ENCODE measurements at places on chromosomes 6 and 20.

- no peak for DNase-seq
These were observed 5.3 kb downstream of the KCNB1 start for GRCh38 chr20:49477200-49477599.

- no peak for DNase-seq
These were observed 36.1 kb downstream of the DSE start for GRCh38 chr6:116406678-116407345.

GRCh38 chr20:36471885-36472636 is 69.3 kb upstream of the MYL9 start:
- DNase-seq: no peak

GRCh38 chr6:147752689-147753403 is 244.4 kb downstream of the SAMD5 start:
- no peak for DNase-seq

GRCh38 chr6:157587127-157587926 is 206.3 kb downstream of the ZDHHC14 start:
- no peak for DNase-seq

DNA sequence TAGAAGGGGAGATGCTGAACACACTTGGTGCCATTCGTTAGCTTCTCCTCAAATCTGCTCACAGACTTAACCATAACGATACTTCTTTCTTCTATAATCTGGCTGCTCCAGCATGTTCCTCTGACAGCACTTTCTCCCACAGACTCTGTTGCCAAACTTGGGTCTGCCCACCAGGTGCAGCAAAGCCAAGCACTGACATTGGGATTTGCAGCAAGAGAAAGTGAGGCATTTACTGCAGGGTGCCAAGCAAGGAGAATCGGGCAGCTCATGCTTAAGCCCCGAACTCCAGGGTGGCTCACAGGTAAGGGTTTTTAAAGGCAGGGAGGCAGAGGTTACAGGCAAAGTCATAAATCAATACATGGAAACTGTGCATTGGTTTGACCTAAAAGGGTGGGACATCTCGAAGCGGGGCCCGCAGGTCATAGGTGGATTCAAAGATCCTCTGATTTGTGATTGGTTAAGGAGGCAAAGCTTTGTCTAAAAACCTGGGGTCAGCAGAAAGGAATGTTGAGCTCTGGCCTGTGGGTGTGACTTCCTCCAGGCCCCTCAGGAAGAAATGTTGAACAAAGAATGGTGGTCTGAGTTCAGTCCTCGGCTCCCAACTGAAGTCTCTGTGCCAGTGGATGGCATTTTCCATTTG is 25.1 kb upstream of the PNPLA1 start:
- no peak for DNase-seq

DNA sequence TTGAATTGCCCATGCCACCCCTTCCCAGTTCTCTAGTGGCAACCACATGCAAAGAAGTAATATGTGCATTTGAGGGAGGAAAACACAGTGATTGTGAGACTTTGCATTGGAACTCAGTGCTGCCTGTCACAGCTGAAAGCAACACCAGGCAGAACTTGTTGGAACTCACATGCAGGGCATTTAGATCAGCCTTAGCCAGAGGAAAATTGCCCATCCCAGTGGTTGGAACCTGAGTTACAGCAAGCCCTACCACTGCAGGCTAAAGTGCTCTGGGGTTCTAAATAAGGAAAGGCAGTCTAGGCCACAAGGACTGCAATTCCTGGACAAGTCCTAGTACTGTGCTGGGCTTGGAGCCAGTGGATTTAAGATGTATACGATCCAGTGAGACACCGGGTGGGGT is 245.3 kb upstream of the UFL1 start:
- DNase-seq: no peak

DNA sequence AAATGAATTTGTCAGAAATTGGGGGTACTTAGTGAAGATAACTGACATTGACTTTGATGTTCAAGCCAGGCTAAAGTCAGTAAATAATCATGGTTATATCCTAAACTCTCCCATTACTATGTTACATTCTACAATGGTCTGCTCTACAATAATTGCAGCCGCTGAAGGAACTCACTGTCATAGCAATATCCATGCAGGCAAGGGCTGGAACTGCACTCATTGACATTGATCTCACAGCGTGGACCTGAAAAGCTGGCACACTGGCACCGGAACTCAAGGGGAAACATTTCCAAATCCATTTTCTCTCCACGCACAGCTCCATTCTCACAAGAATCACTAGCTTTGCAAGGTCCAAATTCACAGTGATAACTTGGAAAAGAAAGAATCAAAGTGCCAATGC is 702.7 kb downstream of the EYS start:
- DNase-seq: no peak

DNA sequence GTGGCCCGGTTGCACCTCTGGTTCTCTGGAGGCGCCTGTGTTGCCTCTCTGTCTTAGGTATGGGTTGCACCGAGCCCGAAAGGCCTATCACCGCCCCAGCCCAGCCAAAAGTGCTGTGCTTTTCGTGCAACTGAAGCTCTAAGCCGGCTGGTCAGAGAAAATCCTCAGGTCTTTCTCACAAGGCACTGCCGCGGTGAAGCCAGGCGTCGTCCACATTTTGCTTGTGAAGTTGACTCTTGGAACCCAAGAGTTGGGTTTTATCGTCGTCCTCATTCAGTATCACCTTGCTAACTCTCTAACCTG is 726 bp upstream of the EMILIN3 start:
- DNase-seq: no peak

DNA sequence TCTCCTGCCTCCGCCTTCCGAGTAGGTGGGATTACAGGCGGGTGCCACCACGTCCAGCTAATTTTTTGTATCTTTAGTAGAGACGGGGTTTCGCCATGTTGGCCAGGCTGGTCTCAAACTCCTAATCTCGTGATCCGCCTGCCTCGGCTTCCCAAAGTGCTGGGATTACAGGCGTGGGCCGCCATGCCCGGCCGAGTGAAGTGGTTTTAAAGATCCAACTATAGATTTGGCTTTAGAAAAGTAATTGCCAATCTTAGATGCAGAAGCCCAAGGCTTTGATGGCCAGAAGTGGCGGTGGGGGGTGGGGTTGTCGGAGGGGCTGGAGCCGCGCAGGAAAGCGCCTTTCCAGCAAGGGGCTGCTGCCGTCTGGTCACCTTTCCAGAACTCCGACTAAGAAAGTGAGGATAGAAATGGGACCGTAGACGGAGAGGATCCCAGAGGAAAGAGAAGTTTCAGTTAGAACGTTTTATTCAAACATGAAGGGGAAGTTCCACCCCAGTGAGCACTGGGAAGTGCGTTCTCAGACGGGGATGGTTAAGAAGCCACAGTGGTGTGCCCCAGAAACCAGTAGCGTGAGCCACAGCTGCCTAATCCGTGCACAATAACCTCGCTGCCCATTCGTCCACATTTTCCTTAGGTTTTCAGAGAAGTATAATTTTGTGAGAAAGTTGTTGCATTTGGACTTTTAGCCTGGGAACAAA is 69.7 kb downstream of the DLL1 start:
- no peak for DNase-seq

DNA sequence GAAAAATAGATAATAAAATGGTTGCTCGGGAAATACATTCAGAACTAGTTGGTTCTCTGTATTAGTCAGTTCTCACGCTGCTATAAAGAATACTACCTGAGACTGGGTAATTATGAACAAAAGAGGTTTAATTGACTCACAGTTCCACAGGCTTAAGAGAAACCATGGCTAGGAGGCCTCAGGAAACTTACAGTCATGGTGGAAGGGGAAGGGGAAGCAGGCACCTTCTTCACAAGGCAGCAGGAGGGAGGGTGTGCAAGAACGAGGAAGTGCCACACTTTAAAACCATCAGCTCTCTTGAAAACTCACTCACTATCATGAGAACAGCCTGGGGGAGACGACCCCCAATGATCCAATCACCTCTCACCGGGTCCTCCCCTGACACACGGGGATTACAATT is 24.2 kb upstream of the SNX9 start:
- no peak for DNase-seq

DNA sequence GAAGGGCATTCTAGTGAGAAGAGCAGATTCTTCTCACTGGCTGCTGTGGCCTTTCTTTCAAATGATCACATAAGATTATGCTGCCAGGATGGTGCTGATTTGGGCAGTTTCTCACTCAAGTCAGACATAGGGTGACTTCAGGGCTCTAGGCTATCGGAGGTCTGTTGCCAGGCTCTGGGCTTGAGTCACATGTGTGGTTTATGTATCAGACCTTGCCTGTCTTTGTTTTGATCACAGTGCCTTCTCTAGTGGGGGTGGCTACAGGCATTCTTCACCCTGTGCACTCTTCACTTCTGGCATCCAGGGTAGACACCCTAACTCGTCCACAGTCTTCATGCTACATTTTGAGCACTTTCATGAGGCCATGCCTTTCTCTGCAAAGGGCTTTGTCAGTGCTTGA is 823.7 kb upstream of the MAN1A1 start:
- no peak for DNase-seq

- no peak for DNase-seq
These were observed 78.9 kb downstream of the SLX4IP start for GRCh38 chr20:10513931-10514575.

GRCh38 chr6:91708534-91708933 is 1121.7 kb upstream of the MAP3K7 start:
- no peak for DNase-seq

- no peak for DNase-seq
These were observed 168.4 kb downstream of the FOXC1 start for GRCh38 chr6:1777921-1778685.

DNA sequence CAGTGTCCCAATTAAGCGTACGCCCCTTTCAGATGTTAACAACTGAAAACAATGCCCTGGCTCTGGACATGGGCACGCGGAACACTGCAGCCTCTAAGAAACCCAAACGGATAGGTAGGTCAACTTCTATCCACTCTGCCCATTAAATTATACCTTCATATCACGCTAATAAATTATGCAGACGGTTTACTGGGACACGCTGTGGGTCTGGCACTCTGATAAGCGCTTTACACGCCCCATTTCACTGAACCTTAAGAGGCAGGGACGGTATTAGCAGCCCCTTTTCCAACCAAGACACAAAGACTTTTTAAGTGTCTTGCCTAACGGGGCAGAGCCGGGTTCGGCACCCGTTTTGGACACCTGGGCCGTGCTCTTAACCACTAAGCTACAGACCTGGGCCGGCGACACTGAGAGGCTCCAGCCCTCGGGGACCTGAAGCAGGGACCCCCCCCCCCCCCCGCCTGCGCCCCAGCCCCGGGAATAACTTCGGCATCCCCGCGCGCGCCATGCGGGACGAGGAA is 744 bp downstream of the STAU1 start:
- no peak for DNase-seq

DNA sequence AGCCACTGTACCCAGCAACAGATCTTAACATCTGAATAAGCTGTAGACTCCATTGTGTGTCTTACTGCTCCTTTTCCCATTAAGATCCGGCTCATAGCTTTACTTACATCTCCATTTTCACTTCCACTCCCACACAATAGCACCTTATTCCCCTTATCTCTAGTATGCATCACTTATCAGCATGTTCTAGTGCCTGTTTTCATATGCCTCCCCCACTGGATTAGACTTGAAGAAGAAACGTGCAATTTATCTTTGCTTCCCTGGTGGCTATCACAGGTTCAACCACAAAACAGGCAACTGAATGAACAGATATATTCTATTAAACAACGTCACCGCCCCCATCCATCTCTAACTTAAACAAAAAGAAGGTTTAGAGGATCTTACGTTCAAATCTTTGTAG is 12.1 kb downstream of the SSR1 start:
- no peak for DNase-seq

DNA sequence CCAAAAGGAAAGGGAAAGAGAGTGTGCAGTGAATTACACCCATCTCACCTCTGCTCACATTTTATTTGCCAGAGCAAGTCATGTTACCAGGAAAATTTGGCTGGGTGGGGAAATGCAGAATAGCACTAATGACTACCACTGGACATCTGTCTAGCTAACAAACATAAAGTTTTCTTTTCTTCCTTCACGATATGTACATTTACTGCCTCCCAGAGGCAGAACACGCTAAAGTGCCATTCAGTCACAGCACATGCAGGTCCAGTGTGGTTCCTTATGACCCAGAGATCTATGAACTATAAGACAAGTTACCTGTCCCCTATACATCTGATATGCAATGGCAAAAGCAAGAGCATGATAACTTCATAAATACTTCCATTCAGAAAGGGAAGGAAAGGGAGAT is 194.1 kb downstream of the OGFRL1 start:
- no peak for DNase-seq

DNA sequence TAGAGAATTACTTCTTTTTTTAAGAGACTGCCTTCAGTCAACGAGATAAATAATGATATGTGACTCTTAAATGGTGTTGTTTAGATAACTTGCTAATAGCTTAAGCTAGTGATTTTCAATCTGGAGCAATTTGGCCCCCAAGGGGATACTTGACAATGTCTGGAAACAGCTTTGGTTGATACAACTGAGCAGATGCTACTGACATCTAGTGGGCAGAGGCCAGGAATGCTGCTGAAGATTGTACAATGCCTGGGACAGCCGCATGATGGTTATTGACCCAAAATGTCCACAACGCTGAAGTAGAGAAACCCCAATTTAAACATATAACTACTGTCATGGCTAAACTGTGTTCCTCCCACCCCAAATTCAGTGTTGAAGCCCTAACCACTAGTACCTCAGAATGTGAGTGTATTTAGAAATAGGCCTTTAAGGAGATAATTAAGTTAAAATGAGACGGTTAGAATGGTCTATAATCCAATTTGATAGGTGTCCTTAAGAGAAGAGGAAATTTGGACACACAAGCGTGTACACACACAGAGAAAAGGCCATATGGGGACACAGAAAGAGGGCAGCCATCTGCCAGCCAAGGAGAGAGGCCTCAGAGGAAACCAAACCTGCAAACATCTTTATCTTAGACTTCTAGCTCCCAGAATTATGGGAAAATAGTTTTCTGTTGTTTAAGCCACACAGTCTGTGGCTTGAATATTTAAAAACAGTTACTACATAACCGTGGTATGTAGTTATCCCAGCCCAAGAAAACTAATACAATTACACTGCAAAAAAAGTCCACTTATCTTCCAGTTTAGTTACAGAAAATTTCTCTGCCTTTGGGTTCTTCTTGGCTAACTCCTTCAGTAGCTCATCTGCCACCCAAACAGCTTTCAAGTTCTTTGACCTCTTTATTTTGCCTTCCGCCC is 22.2 kb downstream of the RWDD2A start:
- DNase-seq: peak; percentile 48

- DNase-seq: peak; percentile 13
These were observed 2.8 kb downstream of the SOX4 start for GRCh38 chr6:21596145-21596948.

DNA sequence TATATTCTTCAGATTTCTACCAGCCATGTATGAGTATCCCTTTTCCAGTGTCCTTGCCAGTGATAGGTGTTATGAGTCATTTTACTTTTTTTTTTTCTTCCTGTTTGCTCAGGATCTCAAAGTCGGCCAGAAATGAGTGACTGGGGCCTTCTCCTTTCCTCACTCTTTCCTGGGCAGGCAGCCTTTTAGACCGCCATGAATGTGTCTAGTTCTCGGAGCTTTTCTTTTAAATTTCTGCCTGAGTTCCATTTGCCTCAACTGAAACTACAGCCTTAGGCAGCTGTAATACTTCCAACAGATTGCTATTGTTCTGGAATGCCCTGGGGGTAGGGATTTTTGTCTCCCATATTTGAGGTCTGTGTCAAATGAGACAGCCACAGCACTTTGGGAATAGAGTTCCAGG is 83.7 kb downstream of the STXBP5 start:
- DNase-seq: no peak

- DNase-seq: no peak
These were observed 315.9 kb downstream of the TFAP2A start for GRCh38 chr6:10098756-10099528.
